ENCODE measurements at places on chromosomes 5 and 9.

- no peak for DNase-seq
Observed at GRCh38 chr9:124557895-124558294, 50.7 kb upstream of the NR5A1 start.

DNA sequence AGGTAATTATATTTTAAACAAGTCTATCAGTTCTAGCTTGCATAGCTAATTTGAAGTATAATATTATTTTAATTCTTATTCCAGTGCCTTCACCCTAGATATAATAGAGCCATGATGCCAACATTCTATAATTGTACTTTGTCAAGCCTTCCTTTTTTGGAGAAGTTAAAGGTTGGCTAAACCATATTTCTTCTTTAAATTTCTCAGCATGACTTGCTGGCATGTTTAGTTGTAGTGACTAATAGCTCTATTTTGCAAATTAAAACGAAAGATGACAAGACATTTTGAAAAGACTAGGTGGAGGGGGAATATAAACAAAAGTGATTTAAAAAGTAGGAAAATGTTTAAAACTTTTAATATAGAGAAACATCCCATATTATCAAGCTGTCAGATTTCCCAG lies 400.7 kb downstream of the PSAT1 start:
- DNase-seq, result no peak

- DNase-seq, result no peak
Observed at GRCh38 chr5:177995691-177996595, at the start of gene PROP1. Gene PROP1, minus strand, starts transcription at chr5:177996242. Its CDS starts 309 bp downstream, at chr5:177995933.

DNA sequence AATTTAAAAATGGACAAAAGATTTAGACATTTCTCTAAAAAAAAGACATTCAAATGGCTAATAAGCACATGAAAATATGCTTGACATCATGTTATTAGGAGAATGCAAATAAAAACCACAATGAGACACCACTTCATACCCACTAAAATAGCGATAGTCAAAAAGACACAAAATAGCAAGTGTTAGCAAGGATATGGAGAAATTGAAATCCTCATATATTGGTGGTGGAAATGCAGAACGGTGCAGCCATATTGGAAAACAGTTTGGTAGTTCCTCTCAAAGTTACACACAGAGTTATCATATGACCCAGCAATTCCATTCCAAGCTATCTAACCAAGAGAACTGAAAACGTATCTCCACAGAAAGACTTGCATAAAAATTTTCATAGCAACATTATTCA lies 227.5 kb upstream of the TRIM32 start:
- no peak for DNase-seq

DNA sequence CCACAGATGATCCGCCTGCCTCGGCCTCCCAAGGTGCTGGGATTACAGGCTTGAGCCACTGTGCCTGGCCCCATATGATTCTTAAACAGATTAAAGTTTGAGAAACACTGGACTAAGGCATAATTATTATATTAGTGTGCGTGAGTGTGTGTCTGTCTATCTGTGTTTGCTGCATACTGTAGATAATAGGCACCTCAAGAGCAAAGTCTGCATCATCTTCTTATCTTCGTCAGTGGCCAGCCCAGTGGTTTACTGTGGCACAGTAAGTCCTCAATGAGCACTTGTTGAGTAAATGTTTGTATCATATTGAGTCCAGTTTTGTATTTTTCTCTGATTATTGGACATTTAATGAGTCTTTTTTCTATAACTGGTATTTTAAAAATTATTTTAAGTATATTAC lies 81.7 kb downstream of the ITGA1 start:
- DNase-seq, result no peak

DNA sequence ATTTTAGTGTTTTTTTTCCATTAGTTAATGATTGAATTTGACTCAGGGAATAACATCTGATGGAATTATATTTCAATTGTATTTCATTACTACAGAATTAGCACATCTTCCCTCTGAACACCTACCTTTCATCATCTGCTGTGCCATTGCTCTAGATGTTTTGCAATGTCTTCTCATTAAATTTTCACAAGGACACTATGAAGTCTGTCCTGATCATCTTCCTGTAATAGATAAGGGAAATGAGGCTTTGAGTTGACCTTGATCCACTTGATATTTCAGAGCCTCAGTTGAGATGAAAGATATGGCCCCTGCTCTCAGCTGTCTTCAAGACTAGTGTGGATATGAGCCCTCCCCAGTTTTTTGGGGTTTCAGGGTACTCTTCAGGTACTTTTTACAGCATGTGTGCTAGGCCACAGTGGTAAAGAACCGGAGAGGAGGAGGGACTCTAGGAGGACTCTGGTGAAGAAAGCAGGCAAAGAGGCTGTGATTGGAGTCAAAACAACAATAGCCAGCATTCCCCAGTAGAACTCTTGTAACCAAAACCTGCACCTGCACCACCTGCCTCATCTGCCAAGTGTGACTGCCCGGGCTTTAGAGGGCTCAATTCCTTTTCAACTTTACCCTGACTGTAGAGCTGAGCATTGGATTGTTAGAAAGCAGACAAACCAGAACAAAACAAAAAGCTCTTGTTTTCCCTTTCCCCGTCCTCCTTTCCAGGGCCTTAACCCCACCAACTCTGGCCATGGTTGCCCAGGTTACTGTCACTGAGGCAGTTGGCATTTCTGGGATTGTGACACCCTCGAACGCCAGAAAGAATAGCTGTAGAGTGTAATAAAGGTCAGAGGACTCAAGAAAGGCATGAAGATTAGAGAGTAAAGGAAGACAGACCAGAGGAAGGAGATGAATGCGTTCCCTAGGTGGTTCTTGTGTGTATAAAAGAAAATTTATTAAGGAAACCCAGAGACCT lies 56.3 kb downstream of the ERAP1 start:
- DNase-seq, result no peak

GRCh38 chr5:157384971-157385709 lies 74.9 kb upstream of the NIPAL4 start:
- DNase-seq, result no peak

DNA sequence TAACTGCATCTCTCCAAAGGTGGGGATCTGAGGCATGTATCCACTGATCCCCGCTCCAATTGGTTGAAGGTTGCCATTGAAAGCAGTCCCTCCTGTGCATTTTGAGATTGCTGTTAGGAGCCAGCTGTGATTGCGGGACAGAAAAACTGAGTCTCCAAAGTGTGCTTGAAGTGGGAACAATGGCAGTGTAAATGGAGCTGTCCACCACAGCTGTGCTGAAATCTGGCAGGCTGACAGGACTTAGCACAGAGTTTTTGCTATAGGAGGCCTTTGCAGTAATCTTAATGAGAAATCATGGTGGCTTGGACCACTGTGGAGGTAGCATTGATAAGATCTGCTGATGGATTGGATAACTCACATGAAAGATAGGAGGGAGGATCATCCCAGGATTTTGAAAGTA lies 3.3 kb downstream of the RNF20 start:
- DNase-seq, result peak; percentile 22

Data from progenitor cell of endocrine pancreas (in vitro differentiated cells).